ENCODE measurements at places on chromosomes 7 and 10.

DNA sequence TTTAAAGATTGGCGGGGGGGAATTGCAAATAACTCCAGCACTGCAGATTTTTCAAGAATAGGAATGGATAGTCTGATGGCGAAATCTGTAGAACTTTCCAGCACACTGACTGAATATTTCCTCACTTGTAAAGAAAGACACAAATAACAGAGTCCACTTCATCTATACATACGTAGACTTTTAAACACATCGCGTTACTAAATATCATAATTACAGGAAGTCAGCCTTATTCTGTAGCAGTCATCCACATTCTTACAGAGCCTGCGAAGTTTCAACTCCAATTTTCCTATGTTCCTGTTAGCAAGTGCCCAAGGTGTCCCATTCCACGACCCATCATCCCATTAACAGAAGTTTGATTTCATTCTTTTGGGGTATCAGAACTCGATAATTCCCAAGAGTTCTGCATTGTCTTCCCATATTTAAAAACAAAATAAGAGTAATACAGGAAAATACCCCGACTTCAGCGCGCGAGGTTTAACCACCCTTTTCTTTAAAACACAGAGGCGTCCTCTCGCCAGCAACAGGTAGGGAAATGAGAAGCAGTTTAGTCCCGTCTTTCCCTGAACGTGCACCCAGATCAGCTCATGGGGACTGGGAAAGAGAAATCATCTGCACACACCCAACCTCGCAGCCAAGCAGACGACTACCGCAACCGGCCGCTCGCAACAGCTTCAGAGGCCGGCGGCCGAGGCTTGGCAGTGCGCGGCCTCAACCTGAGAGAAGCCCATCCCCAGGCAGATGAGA is 880 bp downstream of the HERC4 start:
- DNase-seq, result peak; percentile 69

GRCh38 chr7:51455948-51456347 is 139.3 kb upstream of the COBL start:
- no peak for DNase-seq

GRCh38 chr10:128973221-128973620 is 493.8 kb upstream of the MGMT start:
- no peak for DNase-seq

DNA sequence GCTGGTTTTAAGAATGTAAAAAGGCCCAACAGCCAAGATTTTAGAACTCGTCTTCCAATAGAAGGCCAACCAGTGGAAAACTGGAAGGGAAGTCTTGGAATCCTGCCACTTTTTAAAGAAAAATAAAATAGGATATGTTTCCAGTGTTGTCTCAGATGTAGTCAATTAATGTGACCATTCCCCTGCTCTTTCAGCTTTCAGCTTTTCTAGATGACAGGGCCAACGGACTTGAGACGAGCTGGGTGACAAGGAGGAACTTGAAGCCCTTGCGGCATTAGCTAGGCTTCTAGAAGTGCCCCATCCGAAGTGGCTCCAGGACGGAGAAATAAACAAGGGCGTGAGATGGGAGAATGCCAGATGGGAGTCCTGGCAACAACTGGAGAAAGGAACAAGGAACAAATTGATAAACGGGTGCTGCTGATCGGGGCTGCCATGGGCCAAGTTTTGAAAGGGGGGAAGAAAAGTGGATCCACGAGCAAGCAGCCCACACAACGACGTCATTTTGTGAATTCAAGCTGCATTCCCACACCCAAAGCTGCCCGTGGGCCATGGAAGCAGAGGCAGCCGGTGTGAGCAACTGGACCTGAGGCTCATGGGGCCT is 42.3 kb downstream of the CTBP2 start:
- DNase-seq, result no peak

GRCh38 chr7:101550641-101551541 is 78.2 kb downstream of the MYL10 start:
- no peak for DNase-seq

- DNase-seq, result no peak
Observed at GRCh38 chr7:120915314-120916105, 35.1 kb upstream of the ING3 start.

DNA sequence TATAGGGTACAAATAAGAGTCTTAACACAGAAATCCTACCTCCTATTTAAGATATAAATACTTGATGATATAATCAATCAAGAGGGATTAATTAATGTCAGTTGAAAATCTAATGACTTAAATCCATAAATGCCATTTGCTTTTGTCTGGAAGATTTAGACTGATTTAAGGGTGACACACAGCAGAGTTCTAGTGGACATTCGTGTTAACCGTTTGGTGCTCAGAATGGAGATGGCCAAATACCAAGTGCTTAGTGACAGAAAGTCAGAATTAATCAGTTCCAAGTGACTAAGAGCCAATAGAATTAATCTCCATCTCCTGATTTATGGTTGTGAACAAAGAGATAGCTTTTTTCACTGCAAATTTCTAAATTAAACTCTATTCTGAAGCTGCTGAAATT is 36.2 kb downstream of the NAMPT start:
- no peak for DNase-seq

DNA sequence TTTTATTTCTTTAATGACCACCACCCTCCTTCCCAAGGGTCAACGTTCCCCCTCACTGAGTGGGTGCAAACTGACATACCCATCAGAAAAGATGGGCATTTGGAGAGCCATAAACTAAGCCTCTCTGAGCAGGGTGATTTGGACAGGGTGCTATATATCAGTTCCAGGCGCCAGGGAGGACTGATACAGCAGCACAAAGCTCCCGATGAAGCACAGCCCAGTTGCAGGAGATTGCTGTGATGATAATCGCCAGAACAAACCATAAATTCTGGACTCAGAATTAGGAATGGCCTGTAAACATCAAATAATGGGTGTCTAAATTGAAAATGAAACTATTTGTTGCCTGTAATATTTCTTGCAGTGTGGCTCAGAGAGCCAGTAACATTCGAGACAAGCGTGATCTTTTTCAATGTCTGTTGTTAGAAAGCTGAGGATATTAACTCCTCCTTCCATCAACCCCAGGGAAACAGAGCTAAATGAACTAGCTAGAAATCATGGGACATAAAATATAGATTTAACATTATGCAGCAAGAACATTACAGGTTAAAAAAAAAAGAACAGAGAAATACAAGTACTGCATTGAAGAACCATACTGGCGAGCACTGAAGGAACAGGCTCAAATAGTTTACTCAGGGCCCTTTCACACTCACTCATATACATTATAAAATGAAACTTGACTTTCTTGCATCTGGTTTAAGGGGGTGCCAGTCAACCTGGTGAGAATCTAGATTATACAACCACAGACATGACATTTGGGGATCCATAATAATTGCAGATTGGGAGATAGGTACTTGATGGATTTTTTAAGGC is 137.5 kb upstream of the LRRTM3 start:
- DNase-seq, result no peak

DNA sequence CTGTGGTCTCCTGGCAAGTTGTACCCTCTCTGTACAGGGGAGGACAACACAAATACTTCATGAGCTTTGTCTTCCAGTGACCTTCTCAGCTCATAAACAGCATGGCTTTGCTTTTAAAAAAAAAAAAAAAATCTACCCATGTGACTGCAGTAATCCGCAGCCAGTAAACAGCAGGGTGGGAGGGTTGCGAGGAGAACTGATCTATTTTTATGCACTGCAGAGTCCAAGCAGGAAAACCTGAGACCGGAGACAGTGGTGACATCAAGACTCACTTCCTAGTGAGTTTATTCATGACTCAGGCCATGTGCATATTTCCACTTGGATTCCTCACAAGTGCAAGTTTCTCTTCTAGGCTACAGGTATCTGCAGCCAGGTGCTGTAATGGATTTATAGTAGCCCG is 127.9 kb downstream of the NRF1 start:
- peak; percentile 18 for DNase-seq

GRCh38 chr10:14325325-14325955 is 5.3 kb downstream of the FRMD4A start:
- peak; percentile 43 for DNase-seq

DNA sequence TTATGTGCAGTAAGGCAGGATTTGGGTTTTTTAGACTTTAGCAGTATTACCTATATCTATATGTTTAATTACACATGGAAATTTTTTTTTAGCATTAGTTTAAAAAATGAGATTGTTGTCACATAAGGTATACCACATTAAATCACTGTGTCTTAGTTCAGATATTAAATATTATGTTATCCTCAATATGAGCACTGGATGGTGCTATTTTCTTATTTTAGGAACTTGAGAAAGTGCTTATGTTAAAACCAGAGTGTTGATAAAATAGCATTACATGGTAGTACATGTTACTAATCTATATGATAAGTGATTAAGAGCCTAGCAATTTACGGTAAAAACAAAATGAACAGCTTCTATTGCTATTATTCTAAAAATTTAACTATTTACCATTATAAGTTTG is 28.8 kb downstream of the MIOS start:
- peak; percentile 52 for DNase-seq

DNA sequence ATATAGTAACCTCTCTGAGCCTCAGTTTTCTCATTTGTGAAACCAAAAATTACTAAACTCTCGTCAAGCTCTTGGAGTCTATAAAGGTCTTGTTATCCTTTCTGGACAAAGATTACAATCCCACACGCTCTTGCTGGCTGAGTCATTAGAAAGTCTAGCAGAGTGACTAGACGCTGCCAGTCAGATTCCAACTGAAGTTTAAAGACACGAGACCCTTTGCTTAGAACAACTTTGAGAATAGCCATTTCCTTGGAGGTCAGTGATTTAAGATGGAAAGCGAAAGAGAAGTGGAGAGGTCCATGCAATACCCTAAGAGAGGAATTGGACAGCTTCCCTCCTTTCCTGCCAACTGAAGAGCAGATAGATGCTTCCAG is 119.5 kb downstream of the APBB1IP start:
- peak; percentile 24 for DNase-seq

- no peak for DNase-seq
Observed at GRCh38 chr10:88975377-88975720, 15.2 kb upstream of the FAS start.

GRCh38 chr10:34999532-34999931 is 90.6 kb downstream of the CUL2 start:
- DNase-seq, result no peak

DNA sequence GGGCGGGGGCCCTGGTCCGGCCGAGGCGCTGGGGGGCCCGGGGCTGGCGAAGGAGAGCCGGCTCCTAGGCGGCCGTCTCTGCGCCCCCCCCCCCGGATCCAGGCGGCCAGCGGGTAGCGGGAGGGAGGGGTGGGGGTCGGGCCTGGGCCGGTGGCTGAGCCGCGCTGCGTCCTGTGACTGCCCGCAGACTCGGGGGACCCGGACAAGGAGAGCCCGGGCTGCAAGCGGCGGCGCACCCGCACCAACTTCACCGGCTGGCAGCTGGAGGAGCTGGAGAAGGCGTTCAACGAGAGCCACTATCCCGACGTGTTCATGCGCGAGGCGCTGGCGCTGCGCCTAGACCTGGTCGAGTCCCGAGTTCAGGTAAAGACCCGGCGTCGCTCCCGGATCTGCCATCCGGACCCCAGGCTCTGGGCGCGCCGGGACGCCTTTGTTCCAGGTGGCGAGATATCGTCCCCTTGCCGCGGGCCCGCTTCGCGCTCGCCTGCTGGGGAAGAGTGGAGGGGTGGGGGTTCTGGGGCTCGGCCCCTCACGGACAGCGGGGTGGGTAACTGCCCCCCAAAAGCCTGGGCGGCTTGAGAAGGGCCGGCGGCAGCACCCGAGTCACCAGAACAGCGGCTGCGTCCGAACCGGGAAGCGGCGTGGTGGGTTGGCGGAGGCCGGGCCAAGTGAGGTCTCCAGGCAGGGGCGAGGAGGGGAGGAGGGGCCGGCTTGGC is 819 bp downstream of the UNCX start:
- DNase-seq, result no peak

GRCh38 chr7:70338015-70338414 is 739.7 kb downstream of the AUTS2 start:
- DNase-seq, result no peak

DNA sequence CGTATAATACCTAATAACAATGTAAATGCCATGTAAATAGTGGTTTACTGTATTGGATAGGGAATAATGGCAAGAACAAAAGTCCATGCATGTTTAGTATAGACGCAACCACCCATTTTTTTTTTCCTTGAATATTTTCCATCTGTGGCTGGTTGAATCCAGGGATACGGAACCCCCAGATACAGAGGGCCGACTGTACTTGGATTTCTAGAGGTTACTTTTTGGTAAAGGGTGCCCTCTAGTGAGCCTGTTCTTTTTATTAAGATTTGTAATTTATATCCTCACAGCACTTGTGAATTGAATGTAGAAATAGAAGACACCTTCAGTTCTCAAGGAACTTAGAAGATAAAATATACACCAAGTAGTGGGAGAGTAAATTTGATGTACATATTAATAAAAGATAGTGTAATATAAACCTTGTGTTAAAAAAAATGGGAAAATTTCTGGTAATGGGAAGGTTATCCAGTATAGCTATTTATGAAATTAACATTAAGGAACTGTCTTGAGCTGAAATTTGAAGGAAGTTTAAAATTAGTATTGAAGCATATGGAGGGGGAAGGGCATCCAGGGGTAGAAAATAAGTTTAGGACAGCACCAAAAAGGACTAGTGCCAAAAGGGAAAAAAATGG is 32.0 kb downstream of the EXOC6 start:
- peak; percentile 64 for DNase-seq

DNA sequence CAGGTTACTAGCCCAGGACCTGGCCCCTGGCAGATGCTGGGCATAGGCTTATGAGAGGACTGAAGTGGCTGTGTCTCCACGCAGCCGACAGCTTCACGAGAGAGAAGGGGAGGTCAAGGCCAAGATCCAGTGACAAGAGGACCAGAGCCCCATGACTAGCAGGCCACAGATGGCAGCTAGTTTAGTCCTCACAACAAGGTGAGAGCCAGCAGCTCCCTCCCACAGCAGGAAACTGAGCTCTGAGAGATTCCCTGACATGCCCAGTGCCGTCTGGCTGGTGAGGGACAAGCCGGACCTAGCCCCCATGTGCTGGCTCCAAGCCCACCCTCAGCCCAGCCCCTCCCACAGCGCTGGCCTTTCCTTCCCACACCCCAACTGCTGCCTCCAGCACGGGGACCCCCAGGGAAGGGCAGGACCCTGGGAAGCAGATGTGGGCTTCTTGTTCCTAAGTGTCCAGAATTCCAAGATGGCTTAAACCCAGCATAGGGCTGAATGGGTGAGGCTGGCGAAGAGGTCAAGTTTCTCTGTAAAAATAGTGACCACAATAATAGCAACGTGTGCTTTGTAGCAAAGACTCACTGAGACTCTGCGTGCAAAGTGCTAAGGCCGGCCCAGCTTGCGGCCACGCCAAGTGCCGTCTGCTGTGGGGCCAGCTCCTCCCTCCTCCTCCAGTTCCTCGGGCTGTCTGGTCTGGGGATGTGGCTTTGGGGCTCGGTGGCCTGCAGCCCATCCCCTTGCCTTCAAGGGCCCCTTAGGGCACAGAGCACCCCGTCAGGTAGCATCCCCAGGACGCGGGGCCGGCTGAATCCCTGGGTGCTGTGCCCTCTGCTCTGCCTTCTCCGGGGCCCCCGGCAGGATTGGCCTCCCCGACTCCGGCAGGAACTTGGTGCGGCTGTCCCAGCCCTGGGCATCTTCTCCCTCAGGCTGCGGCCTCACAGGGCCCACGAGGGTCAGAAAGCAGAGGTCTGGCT is 7.8 kb upstream of the FAM20C start:
- DNase-seq, result no peak

GRCh38 chr10:102515724-102516123 is 12.0 kb downstream of the SUFU start:
- no peak for DNase-seq

- DNase-seq, result no peak
Observed at GRCh38 chr10:62763155-62763554, 41.4 kb upstream of the ADO start.
